Chondrocyte (in vitro differentiated cells): ENCODE measurements at places on chromosomes 1 and 21. TPM values are rescaled to one million over a fixed set of nuclear protein-coding genes. Genes with fewer than 3 reads are reported as not detected.

Gene LCE1D
- not detected in 3 replicates for total RNA-seq

Gene PGLYRP4
- total RNA-seq, result not detected in 3 replicates

DNA sequence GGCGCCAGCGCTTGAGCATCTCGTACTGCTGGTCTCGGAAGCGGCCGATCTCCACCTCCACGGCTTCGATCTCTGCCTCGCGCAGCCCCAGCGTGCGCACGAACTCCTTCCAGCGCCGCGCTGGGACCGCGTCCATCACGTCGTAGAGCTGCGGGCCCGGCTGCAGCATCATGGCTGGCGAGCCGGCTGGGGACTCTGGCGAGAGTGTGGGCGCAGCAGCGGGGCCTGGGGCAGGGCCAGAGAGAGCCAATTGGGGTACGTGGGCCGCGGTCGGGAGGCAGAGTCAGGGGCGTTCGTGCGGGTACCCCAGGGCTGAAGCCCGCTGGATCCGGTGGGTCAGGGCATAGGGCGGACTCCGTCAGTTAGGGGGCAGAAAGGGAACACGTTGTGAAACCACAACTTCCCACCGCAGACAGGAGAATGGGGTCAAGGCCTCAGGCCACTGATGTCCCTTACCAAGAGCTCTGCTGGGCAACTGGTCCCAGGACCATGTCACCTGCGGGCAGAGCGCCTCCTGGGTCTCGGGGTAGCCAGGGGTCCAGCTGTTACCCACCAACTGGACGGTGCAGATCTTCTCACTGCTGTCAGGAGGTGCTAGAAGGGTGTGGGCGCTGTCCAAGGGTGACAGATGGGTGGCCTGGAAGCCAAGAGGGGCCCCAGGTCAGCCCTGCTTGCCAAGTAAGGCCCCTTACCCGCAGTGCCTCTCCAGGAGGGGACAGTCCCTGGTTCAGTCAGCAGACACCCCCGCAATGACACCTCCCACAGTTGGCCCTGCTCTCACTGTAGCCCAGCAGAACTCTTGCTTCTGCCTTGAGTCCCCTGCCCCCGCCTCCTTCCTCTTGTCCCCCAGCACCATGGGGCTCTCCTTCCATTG, 4.2 kb downstream of the TNFRSF25 start:
- peak; percentile 92 for DNase-seq

- DNase-seq, result no peak
These were observed 26.9 kb upstream of the BACE2 start for GRCh38 chr21:41141031-41141457.

DNA sequence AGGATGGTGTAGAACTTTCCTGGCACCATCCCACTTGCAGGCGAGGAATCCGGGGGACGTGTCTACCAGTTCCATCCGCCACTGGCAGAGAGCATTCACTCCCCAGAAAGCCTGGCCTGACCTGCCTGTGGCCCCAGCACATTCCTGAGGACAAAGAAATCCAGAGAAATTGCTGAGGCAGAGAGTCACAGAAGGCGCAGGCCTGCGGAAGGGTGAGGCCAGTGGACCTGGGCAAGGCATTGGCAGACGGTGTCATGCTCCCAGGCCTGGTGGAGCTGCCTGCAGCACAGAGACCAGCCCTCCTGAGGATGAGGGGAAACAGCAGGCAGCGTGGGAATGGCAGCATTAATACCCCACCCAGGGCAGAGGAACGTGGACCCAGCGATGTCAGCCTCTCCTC, 81.2 kb upstream of the F3 start:
- no peak for DNase-seq
